ENCODE measurements at places on chromosomes 2 and 18. TPM values are rescaled to one million over a fixed set of nuclear protein-coding genes. Genes with fewer than 3 reads are reported as not detected.

- no peak overlapping the region for H3K4me3 ChIP-seq
- H3K4me1 ChIP-seq: no peaks in the 10 kb centered on the region
- no peak overlapping the region for H3K27ac ChIP-seq
- no peaks in the 10 kb centered on the region for H3K36me3 ChIP-seq
- H3K27me3 ChIP-seq: no peaks in the 10 kb centered on the region
These were observed 369.9 kb downstream of the LPIN1 start for GRCh38 chr2:12116228-12116750.

GRCh38 chr2:208037564-208038487 is 12.5 kb upstream of the PLEKHM3 start:
- H3K4me1 ChIP-seq: no peaks in the 10 kb centered on the region
- no peak for DNase-seq
- H3K36me3 ChIP-seq: no peaks in the 10 kb centered on the region

DNA sequence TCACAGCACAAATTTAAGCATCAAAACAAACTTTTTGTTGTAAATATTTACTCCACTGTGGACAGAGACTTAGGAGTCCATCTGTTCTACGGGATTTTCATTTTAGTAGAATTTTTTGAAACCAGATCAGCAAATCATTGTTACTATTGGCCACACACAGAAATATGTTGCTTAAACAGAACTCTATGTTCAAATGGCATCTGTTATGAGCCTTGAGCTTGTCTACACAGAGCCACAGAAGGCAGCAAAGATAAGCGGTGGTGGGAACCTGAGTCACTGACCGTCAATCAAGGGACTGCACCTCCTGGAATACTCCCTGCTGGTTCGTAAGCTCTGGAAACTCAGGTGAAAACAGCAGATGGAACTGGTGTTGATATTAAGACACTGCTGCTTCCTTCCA is 156.8 kb downstream of the TMEM200C start:
- H3K27me3 ChIP-seq: no peaks in the 10 kb centered on the region
- no peaks in the 10 kb centered on the region for H3K4me1 ChIP-seq
- no peaks in the 10 kb centered on the region for H3K36me3 ChIP-seq
- H3K4me3 ChIP-seq: no peak overlapping the region
- peak; percentile 25 for DNase-seq

DNA sequence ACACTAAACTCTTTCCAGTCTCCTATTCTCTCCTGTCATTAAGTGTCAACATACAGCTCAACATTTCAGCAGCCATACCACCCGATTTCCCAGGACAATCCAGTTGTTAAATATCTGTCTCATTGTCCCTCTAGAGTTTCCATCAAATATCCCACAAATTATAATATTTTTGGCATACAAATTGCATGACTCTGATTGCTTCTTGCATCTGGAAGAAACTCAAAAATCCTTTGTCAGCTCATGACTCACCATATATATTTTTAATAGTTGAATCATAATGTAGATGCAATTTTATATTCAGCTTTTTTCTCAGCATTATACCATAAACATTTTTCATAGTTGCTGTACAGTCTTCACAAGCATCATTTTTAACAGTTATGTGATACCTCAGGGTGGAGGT is 7.2 kb downstream of the SLC30A3 start:
- peaks cover 14% of the 10 kb centered on the region for H3K27me3 ChIP-seq
- H3K4me1 ChIP-seq: peaks cover 33% of the 10 kb centered on the region
- DNase-seq: no peak
- H3K4me3 ChIP-seq: no peak overlapping the region

TUBA3E gene
- not detected for total RNA-seq

MGAT4A gene
- 0.38 TPM for total RNA-seq

GKN1 gene
- total RNA-seq: not detected

Measured in K562 (cell line).